ENCODE measurements at places on chromosomes 12 and 14.

DNA sequence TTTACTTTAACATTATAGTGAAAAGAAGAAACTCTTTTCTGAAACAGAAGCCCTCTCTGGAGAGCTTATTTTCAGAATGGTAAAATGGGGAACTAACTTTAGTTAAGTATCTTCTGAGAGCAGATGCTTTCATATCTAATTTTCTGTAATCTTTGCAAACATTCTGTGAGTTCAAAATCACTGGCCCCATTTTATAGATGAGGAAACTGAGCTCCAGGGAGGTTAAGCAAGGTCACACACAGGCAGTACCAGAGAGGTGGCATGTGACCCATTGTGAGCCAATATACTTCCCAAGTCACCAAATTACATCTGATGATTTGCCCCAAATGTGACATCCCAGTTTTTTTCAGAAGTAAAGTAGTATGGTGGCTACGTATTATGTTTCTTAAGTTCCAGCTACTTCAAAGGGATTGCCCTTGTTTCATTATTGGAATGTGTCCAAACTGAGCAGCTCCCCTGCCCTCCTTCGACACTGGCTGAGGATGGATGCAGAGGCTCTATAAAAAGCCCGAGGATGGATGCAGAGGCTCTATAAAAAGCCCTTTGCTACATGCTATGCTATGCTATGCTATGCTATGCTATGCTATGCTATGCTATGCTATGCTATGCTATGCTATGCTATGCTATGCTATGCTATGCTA, 36.2 kb upstream of the NUDT4 start:
- no peak for DNase-seq

GRCh38 chr14:55756078-55756477, 176.1 kb downstream of the KTN1 start:
- DNase-seq: no peak

- DNase-seq: no peak
Measured at GRCh38 chr12:2686280-2686646, 108.5 kb upstream of the FKBP4 start.

DNA sequence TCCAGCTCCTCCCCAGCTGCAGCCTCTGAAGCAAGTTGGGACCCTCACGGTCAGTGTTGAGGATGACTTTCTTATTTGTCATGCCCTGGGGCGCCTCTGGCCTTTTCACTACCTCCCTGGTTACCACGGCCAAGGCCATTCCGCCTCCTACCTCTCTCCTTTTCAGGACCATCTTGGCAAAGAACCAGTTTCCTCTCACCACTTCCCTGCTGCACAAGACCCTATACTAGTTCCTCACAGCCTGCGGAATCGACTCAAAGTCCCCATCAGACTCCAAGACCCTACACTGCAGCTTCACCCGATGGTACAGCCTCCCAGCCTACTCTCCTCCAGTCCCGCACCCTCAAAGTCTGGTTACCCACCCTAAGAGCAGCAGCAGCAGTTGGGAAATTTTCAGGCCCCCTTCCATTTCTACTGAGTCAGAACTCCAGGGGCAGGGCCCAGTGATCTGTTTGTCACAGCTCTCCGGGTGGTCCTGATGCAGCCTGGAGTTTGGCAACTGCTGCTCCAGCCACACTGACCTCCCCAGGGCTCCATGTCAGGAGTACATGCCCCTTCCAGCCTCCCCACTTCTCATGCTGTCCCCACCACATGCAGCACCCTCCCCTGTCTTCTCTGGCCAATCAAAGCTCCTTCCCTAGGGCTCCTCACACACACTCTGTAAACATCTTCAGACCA, 5.4 kb downstream of the VWF start:
- DNase-seq: no peak

GRCh38 chr12:81284137-81284536, 206.3 kb downstream of the ACSS3 start:
- peak; percentile 17 for DNase-seq

GRCh38 chr14:75771595-75771994, 110.5 kb downstream of the TTLL5 start:
- DNase-seq: no peak

GRCh38 chr12:29695026-29695425, 88.7 kb downstream of the TMTC1 start:
- DNase-seq: no peak

DNA sequence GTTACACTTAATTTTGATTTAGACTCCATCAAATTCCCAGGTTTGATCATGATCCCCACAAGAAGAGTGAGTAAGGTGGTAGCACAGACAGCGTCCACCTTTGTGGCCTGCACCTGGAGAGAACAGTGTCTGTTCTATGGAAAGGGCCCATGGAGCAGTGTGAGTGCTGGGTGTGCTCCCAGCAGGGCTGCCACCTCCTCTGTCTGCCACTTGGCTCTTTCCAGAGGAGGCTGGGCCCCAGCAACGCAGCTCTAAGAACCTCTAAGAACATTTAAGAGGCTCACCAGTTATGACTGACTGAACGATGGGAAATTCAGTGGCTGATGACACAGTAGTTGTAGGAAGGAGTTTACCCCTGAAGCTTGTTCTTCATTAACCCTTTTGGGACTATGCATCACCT, 17.3 kb downstream of the VDR start:
- DNase-seq: no peak

GRCh38 chr12:109264095-109264942, 44.8 kb downstream of the FOXN4 start:
- DNase-seq: peak; percentile 30

DNA sequence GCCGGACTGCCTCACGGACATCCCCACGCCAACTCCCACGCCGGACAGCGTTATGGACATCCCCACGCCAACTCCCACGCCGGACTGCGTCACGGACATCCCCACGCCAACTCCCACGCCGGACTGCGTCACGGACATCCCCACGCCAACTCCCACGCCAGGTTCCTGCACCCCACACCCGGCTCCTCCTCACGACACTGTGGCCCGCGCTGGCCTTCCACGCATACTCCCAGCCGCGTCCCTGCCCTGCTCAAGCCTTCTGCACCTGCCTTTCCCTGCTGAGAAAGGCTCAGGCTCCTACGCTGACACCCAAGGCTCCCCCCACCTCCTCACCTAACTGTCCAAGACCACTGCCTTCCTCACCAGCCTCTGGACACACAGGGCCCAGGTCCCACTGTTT, 9.7 kb downstream of the CACNA2D4 start:
- DNase-seq: no peak

DNA sequence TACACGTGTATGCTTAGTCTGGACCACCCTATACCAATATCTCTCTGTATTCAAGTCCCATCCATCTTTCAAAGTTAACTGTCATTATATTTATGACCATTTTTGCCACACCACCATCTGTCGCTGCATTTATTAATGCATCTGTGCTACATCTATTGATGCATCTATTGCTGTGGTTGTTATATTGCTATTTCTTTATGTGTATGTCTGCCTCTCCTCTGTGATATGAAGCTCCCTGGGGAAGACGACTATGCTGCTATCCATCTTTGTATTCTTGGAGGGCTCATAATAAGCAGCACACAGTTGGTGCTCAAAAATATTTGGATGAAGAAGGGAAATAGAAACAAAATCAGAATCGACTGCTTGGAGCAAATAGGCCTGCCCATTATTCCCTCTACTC, 357.6 kb downstream of the RPS29 start:
- DNase-seq: no peak

GRCh38 chr14:104386151-104386841, 193.3 kb upstream of the C14orf180 start:
- DNase-seq: no peak

GRCh38 chr12:56261503-56262232, 3.5 kb upstream of the ANKRD52 start:
- peak; percentile 76 for DNase-seq

DNA sequence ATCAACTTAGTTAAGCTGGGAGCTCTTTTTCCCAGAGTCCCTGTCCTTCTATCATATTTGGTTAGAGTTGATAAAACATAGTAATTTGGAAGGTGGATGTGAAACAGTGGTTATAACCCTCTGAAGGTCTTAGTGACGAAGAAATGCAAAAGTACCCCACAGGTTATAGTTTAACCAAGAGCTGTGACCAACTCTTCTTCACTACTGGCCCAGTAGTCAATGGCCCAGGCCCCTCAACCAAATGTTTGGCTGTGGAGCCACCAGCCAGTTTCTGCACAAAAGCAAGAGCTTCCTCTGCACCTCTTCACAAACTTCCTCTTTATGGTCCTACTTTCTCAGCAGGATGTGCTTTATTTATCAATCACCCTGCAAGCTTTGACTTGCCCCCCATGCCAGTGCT, 132.6 kb downstream of the BMP4 start:
- no peak for DNase-seq
